PC-3 (cell line): ENCODE measurements at places on chromosomes 16 and 17.

DNA sequence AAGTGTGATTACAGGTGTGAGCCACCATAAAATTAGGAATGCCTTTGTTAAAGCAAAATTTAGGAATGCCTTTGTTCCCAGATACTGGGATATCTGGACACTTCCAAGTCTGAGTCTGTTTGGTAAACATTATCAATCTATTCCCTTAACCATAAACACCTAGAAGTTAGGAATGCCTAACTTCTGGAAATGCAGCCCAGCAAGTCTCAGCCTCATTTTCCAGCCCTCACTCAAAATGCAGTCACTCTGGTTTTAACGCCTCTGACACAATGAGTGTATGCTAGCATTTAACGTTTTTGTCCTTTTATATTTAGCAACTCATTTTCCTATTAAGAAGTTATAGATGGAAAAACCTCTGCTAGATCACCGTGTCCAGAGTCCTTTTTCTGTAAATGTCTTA is 34.4 kb upstream of the HAS3 start:
- peak overlapping the region; percentile 98 for H3K27ac ChIP-seq
- no peak for DNase-seq
- no peaks in the 10 kb centered on the region for H3K36me3 ChIP-seq
- no peak overlapping the region for H3K4me3 ChIP-seq
- no peaks in the 10 kb centered on the region for H3K27me3 ChIP-seq
- H3K4me1 ChIP-seq, result peaks cover 36% of the 10 kb centered on the region

- no peak for DNase-seq
- H3K27me3 ChIP-seq, result no peaks in the 10 kb centered on the region
- no peak overlapping the region for H3K27ac ChIP-seq
- H3K4me1 ChIP-seq, result no peaks in the 10 kb centered on the region
Observed at GRCh38 chr16:1791256-1791942, 2.1 kb downstream of the IGFALS start.

- no peaks in the 10 kb centered on the region for H3K36me3 ChIP-seq
- H3K27me3 ChIP-seq, result no peaks in the 10 kb centered on the region
- no peak for DNase-seq
Observed at GRCh38 chr17:29709866-29710519, 87.3 kb upstream of the CORO6 start.

GRCh38 chr17:44760474-44761308 is 1.9 kb downstream of the ADAM11 start:
- H3K27me3 ChIP-seq, result 0 out of 2 replicates have a peak, but pooled peaks cover 5% of the 10 kb centered on the region
- no peak overlapping the region for H3K4me3 ChIP-seq
- H3K4me1 ChIP-seq, result peaks cover 4% of the 10 kb centered on the region; the same call in 1 of the 2 replicates
- no peak overlapping the region for H3K27ac ChIP-seq

GRCh38 chr16:71746442-71747046 is 22.0 kb upstream of the PHLPP2 start:
- H3K27ac ChIP-seq, result no peak overlapping the region
- no peaks in the 10 kb centered on the region for H3K27me3 ChIP-seq
- no peak overlapping the region for H3K4me3 ChIP-seq
- DNase-seq, result peak; percentile 57
- peaks cover 26% of the 10 kb centered on the region for H3K36me3 ChIP-seq
